ENCODE measurements at places on chromosomes 16 and 17. TPM values are rescaled to one million over a fixed set of nuclear protein-coding genes. Genes with fewer than 3 reads are reported as not detected.

The TMEM100 gene
- not detected for total RNA-seq

The TBC1D3B gene
- 8.1 TPM for total RNA-seq

The SPATA32 gene
- 0.55 TPM for total RNA-seq

GRCh38 chr16:75733305-75734211, 7.3 kb upstream of the CPHXL start:
- no peak for DNase-seq

- DNase-seq = no peak
These were observed 85.7 kb downstream of the CMIP start for GRCh38 chr16:81530296-81530721.

- DNase-seq = no peak
These were observed 9.7 kb downstream of the NEUROD2 start for GRCh38 chr17:39598047-39598481.

DNA sequence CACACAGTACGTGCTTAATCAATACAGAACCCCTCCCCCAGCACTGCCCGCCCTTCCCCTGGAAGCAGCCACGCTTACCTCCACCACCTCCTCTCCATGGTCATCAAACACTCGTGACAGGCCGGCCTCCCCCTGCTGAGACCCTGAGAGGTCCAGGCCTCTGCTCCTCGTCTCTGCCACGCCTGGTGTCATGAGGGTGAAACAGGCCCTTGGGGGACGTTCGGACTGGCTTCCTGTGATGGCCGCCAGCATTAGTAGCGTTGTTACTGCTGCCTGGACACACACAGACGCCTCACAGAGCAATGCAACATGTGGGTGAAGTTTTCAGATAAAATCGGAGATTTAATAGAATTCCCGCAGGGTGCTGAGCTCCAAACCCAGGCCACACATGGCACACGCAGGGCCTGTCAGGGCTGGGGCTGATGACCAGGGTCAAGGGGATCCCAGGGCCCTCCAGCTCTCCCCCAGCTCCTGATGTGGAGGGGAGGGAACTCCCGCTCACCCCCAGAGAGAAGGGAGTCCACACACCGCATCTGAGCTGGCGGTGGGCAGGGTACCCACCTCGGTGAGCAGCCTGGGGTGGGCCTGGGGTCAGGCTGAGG, 15.9 kb upstream of the SLC38A10 start:
- DNase-seq = no peak

The KIF19 gene
- total RNA-seq = 0.37 TPM

DNA sequence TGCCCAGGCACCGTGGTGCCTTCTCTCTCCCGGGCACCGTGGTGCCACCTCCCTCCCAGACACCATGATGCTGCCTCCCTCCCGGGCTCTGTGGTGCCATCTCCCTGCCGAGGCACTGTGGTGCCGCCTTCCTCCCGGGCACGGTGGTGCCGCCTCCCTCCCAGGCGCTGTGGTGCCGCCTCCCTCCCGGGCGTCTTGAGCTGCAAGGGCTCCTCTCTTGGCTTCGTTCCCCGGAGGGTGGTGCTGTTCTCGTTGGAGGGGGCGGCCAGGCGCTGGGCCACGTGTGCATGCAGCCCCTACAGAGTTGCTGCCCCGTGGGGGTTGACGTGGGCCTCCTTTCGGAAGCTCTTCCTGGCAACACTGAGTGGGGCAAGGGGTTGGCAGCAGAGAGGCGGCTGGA, 8.2 kb downstream of the CENPX start:
- no peak for DNase-seq

The PHOSPHO1 gene
- total RNA-seq = not detected

Measured in activated CD8-positive, alpha-beta T cell treated with anti-CD3 and anti-CD28 coated beads, Interleukin-2, amount 10 ng/mL, durations not matched to agents 7 days and 5 days (primary cell).